ENCODE measurements at places on chromosomes 12 and 14.

DNA sequence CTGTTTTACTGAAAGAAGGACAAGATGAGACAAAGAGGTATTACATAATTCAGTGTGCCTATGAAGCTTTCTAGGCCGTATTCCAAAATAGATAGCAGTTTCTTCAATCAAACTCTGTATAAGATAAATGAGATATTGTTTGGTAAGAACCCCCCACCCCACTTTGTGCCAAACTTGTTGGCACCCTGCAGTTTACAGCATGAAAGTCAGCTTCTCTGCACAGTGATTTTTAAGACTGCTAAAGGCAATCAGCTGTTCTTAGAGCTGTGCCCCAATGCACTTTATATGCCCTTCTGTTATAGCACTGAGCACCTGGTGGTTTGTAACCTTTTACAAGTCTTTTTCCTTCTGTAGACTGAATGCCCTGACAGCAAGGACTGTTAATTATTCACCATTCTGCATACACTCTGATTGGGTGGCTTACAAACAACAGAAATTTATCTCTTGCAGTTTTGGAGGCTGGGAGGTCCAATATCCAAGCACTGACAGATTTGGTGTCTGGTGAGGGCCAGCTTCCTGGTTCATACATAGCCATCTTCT is 76.7 kb downstream of the ANO4 start:
- no peak for DNase-seq

DNA sequence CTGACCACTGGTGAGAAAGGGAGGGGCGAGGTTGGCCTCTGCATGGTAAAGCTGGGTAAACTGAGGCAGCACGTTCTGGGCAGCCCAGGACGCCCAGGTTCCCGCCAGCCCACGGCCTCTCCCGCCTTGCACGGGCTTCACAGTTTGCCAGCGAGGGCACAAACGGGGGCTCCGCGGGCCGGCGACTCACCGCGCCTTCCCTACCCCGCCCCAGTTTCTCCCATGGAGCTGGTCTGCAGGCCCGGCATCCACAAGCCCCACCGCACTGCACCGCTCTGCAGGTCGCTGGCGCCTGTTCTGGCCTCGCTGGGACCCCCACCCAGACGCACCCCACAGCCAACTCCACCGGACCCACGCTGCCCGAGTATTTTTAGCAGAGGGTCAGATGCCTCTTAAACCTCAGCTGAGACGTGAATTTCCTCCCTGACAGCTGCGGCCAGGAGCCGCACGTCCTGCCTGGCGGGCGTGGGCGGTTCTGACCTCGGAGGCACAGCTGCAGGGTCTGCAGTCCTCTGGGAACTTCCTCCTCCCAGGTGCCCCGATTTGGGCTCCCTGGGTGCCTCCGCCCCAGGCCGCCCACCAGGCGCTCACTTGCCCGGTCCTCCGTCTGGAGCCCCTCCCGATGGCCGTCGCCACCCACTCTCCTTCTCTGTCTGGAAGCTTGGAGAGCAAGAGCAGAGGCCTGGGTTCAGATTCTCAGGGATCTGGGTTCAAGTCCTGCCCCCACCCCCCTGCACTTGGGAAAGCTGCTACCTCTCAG is 29.5 kb upstream of the INF2 start:
- no peak for DNase-seq

DNA sequence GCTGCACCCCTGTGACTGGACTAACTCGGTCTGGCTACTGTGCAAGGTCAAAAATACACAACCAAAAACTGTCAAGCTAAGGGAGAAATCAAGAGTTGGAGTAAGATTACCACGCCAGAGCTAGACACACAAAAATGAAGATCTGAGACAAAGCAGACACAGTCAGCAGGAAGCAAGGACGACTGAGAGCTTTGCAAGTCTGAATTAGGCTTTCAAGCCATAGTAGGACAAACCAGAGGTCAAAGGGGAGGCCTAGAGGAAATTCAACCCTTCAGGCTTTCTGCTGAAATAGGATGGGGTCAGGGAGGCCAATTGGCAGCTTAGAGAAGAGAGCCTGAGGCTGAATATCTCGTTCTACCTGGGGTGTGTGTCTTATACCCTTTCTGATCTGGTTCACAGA is 117.3 kb downstream of the LLPH start:
- no peak for DNase-seq

DNA sequence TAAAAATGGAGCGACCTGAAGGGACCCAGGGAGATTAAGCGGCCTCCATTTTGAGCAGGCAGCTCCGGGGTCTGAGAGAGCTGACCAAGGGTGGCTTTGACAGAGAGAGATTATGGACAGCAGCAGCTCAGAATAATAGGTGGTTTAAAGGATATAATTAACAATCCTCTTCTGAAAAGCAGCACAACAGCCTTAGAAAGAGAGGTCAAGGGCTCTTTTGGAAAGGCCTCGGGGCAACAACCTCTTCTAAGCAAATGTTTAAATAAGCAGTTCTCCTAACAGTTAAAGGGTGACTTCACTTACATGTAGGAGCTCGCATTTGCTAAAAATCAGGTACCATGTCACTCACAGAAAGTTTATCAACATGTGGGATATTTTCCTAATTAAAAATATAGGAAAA is 87.2 kb upstream of the FRMD6 start:
- no peak for DNase-seq

- DNase-seq, result no peak
Measured at GRCh38 chr14:21070083-21070609, at the start of gene ARHGEF40. TSS of gene ARHGEF40 (plus strand) at chr14:21070304. CDS start at chr14:21070397, 93 bp downstream.

DNA sequence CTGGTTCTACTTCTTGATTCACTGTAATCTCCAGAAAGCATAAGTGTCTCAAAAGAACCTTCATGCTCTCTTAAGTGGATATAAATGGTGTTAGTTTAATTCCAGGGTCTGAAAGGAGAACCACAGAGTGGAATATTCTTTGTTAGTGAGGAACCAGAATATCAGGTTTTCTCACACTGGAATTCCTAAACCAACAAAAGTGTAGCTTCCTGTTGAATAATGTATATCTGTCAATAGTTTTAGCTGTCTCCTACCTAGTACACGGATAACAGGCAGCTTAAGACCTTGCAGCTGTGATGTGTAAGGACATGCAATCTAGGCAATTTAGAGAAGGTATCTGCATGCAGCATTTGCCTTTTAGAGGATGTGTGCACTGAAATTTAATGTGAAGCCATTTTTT is 24.0 kb downstream of the LRIG3 start:
- DNase-seq, result no peak

DNA sequence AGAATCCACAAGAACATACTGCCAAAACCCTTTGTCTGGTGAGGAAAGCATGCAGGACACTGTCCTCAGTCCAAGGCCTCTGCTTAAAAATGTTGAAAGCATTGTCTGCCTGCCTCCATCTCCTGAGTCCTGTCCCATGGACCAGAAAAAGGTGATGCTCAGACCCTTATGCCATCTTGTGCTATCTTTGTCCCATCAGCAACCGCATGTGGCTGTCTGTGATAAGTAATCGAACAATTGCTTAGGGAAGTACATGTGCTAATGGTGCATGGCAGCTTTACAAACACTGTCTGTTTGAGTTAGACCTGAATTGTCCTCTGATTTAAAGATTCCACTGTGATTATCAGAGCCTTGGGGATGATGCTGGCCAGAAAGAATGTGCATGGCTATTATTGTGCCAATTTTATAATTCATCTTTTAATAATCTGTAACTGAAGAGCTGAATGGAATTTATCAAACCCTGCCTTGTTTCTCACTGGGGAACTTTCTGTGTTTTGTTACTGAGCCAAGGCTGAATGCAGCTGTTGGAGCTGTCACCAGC is 177.5 kb downstream of the DACT1 start:
- DNase-seq, result no peak

DNA sequence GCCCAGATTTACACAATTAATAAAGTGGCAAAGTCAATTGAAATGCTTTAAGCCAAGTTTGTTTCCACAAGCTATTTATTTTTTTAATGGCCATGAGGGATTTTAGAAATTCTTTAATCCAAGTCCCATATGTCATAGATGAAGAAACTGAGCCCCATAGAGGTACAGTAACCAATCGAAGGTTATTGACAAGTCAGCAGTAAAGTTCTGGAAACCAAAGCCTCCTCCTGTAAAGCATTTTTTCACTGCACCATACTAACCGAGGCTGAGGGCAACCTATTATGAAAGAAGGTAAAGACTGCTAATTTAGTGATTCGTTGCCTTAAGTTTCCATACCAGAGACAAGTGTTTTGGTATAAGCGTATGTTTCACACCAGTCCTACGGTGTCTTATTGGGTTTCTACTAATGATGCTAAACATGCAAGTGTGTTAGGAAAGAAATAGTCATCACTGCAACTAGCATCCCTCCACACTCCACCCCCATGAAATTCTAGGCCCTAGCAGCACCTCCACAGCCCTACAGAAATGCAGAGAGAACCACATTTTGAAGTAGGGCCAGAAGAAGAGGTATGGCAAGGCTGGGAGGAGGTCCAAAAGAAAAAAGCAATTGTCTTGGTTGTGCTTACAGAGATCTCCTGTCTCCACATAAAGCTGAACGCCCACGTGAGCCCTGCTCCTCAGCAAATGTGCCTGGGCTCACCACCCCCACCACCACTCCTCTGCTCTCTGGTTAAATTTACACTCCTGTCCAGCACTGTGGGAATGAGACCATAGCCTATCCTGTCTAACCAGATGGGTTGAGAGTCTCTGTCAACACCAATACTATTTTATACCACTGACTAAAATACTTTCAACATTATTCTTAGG is 271.1 kb upstream of the G2E3 start:
- DNase-seq, result no peak

GRCh38 chr14:39812532-39813320 is 380.5 kb upstream of the FBXO33 start:
- no peak for DNase-seq

DNA sequence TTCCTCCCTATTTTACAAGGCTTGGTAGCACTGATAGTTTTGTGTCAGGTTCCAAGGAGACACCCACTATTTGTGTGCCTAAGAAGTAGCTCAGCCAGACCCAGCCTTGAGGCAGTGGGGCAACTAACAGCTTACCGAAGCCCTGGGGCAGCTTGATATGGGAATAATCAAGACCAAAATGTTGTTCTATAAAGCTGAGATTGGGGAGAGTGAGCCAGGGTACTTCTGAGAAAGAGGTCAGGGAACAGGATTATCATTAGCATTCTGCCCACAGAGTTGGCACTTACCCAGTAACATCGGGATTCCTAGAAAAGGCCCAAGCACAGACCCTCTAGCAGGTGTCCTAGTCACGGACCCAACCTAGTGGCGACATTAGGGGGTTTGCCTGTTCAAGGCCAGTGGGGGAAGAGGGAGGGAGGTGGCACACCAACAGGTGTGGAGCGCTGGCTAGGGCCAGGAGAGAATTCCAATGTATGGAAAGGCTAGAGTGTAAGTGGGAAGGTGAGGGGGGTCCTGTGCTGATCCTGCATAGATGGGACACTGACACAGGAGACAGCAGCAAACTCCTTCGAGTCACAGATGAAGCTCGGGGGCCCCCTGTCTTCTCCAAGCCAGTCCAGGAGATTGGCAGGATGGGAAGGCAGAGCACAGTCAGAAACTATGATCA is 4.9 kb downstream of the PPP1R3E start:
- DNase-seq, result no peak

GRCh38 chr14:27916326-27916725 is 850.3 kb upstream of the FOXG1 start:
- DNase-seq, result no peak

- no peak for DNase-seq
Measured at GRCh38 chr12:18261273-18261672, at the start of gene PIK3C2G. TSS of gene PIK3C2G (plus strand) at chr12:18261518. CDS start at chr12:18282082, 20,564 bp downstream.

GRCh38 chr12:52082026-52082668 is 2.6 kb downstream of the SMIM41 start:
- DNase-seq, result no peak

DNA sequence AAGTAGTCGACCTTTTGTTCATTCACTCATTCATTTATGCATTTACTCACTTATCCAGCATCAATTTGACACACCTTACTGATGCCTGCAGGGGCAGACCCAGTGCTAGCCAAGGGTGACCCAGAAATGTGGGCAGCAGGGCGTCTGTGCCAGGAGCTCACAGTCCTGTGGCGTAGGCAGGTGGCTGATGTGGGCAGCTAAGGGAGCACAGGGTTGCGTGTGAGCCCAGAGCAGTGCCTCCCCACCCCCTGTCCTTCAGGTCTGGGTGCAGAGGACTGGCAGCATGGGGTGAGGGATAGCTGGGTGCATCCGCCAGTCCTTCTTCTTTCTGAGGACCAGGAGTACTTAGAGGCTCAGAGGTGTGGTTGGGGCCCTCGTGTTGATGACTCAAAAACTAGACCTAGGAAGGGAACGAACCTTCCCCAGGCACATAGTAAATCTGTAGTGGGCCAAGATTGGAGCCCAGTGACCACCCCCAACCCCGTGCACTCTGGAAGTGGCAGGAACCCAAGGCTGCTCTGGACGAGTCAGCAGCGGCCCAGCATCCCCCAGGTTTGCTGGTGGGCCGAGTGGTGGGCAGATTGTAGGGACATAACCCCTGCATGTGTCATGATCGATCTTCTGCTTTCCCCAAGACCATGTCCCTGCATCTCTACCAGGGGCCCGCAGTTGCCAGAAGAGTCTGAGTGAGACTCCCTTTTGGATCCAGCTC is 63.9 kb downstream of the BEGAIN start:
- no peak for DNase-seq

DNA sequence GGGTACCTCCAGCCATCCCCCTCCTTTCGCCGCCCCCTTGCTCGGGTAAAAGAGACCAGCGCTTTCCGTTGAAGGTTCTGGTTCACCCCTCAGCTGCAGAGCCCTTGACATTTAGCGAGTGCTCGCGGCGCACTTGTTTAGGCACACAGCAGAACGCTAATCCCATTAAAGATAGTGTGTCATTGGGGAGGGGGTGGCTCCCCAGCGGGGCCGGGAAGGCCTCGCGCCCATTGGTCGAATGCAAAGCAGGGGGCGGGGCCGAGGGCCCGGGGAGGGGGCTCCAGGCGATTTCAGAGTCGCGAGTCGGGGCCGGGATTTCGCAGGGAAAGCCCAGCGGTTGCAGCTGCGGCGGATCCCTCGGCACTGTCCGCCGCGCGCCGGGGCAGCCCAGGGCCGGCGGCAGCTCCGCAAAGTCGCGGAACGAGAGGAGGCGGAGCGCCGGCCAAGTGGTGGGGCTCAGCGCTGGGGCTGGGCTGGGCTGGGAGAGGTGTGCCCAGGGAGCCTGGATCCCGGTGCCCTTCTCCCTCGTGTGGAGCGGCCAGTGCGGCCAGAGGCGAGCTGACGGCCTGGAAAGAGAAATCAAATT is 122.9 kb downstream of the TSPAN9 start:
- peak; percentile 73 for DNase-seq

DNA sequence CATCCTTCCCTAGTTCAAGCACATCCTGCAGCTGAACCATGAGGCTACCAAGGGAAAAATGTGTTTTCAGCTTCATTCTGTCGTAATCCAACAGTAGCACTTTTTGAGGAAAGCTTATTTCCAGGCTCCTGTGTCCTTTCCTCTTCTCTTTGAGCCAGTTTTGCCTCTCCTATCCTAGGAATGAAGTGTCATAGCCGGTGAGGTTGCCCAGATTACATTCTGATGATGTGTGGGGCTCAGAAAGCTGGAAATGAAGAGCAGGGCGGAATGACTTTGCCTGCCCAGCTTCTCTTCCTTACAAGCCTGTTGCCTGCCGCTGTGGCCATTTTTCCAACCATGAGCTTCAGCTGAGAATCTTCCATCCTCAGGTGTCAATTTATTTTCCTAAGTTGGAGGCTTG is 381.8 kb downstream of the NUAK1 start:
- no peak for DNase-seq

- no peak for DNase-seq
Measured at GRCh38 chr14:88482524-88482923, 72.3 kb downstream of the PTPN21 start.

Data from NCI-H2171 treated with DMSO at 0.1 percent for 48 hours (cell line).